Esophagus muscularis mucosa (tissue), 4 donors: ENCODE measurements at places on chromosomes 7 and 10.

GRCh38 chr7:35267411-35267810 lies 13.5 kb upstream of the TBX20 start:
- no peak for DNase-seq

GRCh38 chr10:59805014-59805413 lies 51.8 kb upstream of the MRLN start:
- DNase-seq: no peak

- no peak for DNase-seq
These were observed 15.4 kb downstream of the ORC5 start for GRCh38 chr7:104192434-104192833.

- DNase-seq: peak; percentile 91
These were observed 22.8 kb downstream of the FRMPD2 start for GRCh38 chr10:48251525-48252353.

GRCh38 chr7:12727455-12728191 lies 40.2 kb downstream of the ARL4A start:
- no peak for DNase-seq

- no peak for DNase-seq
These were observed 114.4 kb downstream of the RTKN2 start for GRCh38 chr10:62154231-62154630.

DNA sequence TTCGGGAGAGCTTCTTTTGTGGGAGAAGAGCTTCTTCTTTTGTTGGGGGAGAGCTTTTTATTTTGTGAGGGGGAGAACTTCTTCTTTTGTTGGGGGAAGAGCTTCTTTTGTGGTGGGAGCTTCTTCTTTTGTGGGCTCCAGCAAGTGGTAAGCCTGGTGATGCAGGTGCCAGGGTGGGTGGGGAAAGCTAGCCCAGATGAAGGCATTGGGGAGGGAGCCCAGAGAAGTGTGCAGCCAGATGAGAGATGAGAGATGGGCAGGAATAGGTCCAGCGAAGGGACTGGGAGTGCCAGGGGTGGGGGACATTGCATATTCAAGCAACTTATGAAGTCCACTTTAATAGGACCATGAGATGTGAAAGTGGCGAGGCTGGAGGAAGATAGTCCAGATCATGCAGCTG lies 9.7 kb downstream of the ADRA2A start:
- DNase-seq: peak; percentile 62

GRCh38 chr10:114437473-114438292 lies 33.4 kb upstream of the AFAP1L2 start:
- DNase-seq: no peak

- DNase-seq: no peak
These were observed 40.4 kb downstream of the PHTF2 start for GRCh38 chr7:77838929-77839491.

- no peak for DNase-seq
These were observed 50.4 kb downstream of the VTI1A start for GRCh38 chr10:112497347-112497950.
